ENCODE measurements at places on chromosomes 2 and 18.

DNA sequence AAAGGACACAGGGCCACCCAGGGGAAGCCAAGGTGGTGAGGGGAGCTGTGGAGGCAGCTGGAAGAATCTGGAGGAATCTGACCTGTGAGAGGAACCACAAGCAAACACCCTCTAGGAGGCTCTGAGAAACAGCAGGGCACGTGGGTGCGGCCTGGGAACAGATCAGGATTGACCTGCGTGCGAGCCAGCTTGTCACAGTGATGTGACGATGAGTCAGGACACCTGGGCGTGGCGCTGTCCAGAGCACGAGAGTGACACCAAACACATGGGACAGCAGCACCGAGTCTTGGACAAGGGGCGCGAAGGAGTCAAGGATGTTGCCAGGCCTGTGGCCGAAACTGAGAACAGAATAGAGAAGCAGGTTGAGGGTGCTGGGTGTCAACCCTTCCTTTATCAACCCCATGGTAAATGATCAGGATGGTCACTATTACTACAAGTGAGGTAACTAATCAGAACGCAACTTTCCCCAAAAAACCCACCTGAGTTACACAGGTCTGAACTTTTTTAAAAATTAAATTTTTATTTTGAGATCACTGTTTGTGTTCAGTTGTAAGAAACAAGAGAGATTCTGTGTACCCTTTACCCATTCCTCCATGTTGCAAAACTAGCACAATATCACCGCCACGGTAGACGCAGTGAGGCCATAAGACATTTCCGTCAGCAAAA is 637 bp upstream of the SFT2D3 start:
- no peak for DNase-seq

GRCh38 chr18:13216092-13216582 is 2.4 kb upstream of the LDLRAD4 start:
- DNase-seq, result no peak

GRCh38 chr2:28975671-28976070 is 5.4 kb upstream of the TOGARAM2 start:
- no peak for DNase-seq

- DNase-seq, result no peak
Measured at GRCh38 chr2:138059487-138060300, 95.4 kb downstream of the HNMT start.

GRCh38 chr2:201127570-201127969 is 11.6 kb downstream of the CFLAR start:
- no peak for DNase-seq

- no peak for DNase-seq
Measured at GRCh38 chr18:55627007-55627406, 39.0 kb upstream of the TCF4 start.

DNA sequence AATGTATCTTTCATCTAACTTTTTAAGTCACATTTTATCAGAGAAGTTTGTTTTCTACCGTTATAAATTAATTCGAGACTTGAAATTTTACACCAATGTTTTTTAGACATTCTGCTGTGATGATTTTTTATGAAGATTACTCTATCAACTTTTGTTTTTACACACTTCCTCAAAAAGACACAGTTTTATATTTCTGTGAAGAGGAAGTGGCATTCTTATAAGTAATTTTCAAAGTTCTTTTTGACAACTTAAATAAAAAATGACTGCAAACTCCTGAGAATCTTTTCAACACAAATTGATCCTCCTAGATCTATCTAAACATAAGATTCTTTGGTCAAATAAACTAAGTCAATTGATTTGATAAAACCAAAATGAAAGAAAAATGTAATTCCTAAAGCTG is 13.7 kb downstream of the ANKRD44 start:
- DNase-seq, result no peak

DNA sequence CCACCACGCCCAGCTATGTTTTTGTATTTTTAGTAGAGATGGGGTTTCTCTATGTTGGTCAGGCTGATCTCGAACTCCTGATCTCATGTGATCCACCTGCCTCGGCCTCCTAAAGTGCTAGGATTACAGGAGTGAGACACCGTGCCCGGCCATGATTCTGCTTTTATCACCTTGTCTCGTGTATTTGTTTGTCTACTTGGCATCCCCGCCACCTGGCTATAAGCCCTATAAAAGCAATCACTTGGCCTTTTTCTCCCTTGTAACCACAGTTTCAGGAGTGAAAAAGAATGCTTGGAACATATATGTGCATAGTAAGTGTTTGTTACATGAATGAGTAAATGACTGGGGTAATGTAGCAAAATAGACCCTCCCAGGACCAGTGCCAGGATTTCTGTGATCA is 77.5 kb upstream of the PAPOLG start:
- DNase-seq, result no peak

DNA sequence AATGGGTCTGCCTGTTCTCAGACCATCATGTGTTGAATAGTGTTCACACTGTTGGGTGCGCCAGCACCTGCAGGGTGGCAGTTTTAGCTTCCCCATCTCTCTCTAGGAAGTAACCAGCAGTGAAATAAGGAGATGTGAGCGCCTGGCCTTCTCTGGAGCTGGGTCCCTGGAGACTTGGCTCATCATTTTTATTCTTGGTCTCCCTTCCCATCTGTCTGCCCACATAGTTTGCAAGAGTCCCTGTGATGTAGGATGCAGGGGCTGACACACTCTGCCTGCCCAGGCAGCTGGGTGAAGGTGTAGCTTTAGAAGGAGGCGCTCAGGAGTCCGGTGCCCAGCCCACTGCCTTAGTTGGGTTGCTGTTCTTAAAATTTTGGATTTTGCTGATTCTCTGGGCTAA is 172.2 kb downstream of the LDLRAD4 start:
- DNase-seq, result no peak

GRCh38 chr2:189629531-189630453 is 31.5 kb upstream of the ASNSD1 start:
- DNase-seq, result no peak

Data from activated gamma-delta T cell treated with anti-CD3 and anti-CD28 coated beads, Interleukin-2, amount 50 U/mL, for 16 hours (primary cell).